Fibroblast of skin of right biceps (primary cell): ENCODE measurements at places on chromosomes 7 and 10.

- DNase-seq, result no peak
Measured at GRCh38 chr10:80465839-80466590, 11.9 kb downstream of the TSPAN14 start.

- DNase-seq, result no peak
Measured at GRCh38 chr10:77641344-77641743, 3.7 kb upstream of the KCNMA1 start.

DNA sequence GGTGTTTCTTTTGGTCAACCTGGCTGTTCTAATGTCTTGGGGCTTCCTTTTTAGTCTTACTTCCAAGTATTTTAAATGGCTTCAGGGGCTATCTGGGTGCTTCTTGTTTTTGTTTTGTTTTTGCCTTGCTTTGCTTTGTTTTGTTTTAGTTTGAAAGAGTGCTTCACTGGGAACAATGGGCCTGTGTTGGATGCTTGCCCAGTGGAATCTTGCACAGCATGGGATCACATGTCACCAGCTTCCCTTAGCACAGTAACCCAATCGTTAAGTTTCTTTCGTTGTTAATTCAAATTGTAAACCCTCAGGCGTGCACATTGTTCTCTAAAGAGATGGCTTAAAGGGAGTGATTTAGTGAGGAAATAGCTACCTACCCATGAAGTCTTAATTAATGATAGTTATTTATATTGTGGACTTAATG is 8.9 kb downstream of the COL17A1 start:
- DNase-seq, result no peak

DNA sequence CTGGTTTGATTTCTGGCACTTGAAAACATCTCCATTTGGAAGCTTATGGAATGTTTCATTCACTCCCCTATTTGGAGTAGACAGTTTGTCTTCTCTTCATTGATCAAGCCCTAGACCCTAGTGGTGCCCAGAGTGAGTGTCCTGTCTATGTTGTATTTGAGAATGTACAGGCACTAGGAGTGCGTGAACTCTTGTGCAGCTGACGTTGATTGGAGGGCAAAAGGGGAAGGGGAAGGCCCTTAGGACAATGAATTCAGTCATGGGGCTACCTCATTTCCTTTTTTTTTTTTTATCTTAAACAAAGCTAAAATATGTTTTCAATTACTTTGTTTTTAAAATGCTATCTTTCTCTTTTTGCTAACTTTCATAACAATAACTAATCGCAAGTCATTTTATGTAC is 66.5 kb downstream of the ADD3 start:
- DNase-seq, result peak; percentile 27

DNA sequence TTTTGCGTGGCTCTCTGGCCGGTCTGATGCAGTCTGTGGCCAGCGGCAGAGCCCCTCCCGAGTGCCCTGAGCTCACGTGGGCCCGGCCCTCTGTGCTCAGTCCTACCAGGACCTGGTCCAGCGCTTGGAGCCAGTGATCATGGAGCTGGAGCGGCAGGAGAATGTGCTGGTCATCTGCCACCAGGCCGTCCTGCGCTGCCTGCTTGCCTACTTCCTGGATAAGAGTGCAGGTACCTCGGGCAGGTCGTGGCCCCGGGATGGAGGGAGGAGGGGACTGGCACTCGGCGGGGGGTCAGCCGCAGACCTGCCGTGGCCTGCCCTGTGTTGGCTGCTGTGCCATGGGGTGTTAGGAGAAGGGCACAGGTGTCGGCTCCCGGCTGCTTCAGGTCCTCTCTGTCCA is 20.0 kb downstream of the PFKFB3 start:
- DNase-seq, result no peak

DNA sequence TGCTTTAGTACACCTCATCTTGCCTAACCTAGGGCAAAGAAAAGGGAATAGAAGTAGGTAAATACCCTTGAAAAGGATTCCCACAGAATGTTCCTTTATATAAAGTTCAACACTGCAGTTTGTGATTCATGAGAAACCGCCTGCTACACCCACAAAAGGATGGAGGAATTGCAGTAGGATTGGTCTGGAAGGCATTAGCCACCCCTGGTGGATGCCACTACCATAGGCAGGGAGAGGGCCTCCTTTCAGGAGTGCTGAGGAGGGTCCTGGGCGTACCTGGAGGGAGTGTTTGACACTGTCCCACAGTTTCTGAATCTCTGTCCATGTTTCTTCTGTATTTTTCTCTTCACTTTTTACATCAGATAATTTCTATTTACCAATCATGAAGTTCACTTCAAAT is 221.8 kb upstream of the TMEM72 start:
- DNase-seq, result no peak

DNA sequence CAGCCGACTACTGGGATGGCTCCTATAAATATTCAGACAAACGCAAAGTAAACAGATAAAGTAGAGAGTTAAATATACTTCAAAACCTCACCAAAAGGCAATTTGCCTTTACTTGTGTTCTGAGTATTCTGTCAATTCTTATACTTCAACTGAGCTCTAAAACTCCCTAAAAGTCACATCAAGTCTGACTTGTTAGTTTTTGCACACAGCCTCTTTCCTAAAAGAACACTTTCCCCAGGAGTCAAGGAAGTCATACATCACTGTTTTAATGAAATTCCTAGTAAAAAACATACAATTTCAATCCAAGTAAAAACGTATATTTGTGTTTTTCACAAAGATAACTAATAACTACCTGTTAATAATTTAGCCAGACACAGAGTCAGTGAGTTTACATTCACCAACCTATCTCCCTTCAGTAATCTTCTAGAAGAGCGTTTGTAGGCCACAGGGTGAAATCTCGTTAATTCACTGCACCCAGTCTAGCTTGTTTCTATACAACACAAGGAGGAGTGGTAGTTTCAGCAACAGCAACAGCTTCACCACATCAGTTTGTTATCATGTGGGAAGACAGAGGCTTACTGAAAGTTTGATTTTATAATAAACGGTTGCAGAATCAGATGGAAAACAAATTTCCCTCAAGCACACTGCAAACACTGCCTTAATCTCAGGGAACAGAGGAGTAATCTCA is 2.7 kb downstream of the COBL start:
- DNase-seq, result no peak

DNA sequence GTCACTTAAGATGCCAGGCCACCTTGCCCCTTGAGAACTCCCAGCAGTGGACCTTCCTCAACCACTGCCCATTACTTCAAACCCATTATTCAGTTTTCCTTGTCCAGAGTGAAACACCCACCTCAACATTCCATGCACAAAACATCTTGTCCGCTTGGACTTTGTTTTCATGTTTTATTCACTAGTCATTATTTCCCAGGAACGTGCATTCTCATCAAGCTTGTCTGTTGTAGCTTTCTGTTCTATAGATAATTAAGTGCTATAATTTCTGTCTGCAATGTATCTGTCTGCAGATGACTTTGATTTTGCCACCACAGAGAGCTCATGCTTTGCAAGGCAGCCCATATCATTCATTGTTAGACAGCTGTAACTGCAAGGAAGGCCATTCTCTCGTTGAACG is 117.4 kb downstream of the RAB18 start:
- DNase-seq, result peak; percentile 86

GRCh38 chr7:69358163-69358821 is 240.0 kb upstream of the AUTS2 start:
- DNase-seq, result no peak

GRCh38 chr10:97850446-97850845 is 803 bp downstream of the GOLGA7B start:
- no peak for DNase-seq
